ENCODE measurements at places on chromosomes 7 and 10. TPM values are rescaled to one million over a fixed set of nuclear protein-coding genes. Genes with fewer than 3 reads are reported as not detected.
A peak's percentile ranks its signal among the peaks of the same experiment; 100 is the strongest.

DNA sequence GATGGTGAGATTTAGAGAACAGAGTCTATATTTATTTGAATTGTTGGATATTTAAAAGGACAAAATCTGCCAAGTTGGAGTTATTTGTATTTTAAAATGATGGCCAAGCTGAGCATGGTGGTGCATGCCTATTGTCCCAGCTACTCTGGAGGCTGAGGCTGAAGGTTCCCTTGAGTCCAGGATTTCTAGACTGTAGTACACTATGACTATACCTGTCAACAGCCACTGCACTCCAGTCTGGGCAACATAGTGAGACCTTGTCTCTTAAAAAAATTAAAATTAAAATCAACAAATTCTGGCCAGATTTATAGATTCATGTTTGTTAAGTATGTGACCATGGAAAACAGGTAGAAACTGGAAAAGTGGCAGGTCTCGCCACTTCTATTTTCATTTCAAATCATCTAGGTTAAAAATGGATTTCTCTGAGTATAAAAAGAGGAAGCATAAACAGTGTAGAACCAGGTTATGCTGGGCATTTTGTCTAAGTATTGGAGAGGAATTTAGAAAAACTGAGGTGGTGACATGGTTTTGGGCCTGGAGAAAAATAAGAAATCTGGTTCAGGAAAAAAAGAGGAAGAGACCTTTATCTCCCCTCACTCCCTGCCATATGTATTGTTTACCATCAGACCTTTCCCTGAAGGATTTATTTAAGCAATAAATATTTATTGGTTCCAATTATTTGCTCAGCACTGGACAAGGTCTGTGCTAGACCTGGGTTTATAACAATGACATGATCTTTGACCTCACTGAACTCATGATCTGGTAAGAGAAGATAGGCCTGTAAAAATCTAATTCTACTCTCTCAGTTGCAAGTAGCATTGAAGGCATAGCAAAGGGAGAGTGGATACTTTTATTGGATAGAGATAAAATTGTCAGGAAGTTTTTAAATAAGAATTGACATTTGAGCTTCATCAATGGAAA is 134.2 kb downstream of the TSPAN12 start:
- DNase-seq = no peak

DNA sequence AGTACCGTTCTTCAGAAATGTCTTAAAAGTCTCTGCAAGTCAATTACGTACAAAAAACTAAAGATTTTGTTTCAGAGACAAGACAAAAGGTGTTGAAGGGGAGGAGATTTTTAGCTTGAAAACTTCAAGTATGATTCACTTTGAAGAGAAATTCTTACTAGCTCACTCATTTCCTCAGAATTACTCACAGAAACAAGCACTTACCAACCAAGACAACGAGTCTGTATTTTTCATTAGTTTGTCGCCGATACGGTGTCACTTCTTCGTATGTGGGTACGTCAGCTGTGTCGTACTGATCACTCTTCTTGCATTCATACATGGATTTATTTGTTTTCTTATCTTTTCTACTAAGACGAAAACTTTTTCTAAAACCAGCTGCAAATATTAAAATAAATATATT is 90.6 kb upstream of the ODAD2 start:
- peak; percentile 60 for DNase-seq

GRCh38 chr10:56823849-56824248 is 462.8 kb upstream of the ZWINT start:
- DNase-seq = no peak

- no peak for DNase-seq
Measured at GRCh38 chr10:46217752-46218453, 68.9 kb upstream of the ANTXRL start.

OGDHL gene
- 1.7 TPM for total RNA-seq

HYAL4 gene
- total RNA-seq = not detected

NCF1 gene
- 2.3 TPM for total RNA-seq

AKR1C2 gene
- total RNA-seq = 0.27 TPM

ZNF789 gene
- total RNA-seq = 5.2 TPM
